ENCODE measurements at places on chromosomes 6 and 20.

DNA sequence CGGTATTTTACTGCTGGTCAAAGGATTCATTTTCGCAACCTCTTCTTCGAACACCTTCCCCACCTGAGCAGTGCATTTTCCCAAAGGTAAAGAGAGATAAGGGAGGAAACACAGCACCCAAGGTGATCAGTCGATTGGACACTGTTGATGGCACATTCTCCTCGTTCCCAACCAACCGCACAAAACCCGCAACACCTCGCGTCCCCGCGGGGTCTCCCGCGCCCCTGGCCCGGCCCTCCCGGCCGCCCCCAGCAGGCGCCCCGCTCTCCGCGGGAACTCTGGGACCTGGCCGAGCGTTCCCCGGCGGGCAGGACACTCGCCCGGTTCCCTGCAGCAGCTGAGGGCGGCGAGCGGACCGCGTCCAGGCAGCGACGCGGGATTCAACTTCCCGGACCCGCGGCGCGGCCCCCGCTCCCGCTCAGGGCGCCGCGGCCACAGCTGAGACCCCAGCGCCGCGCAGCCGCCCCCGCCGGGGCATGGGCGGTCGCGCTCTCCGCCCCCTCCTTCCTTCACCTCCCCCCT lies 506 bp downstream of the RGS17 start:
- no peak for DNase-seq

DNA sequence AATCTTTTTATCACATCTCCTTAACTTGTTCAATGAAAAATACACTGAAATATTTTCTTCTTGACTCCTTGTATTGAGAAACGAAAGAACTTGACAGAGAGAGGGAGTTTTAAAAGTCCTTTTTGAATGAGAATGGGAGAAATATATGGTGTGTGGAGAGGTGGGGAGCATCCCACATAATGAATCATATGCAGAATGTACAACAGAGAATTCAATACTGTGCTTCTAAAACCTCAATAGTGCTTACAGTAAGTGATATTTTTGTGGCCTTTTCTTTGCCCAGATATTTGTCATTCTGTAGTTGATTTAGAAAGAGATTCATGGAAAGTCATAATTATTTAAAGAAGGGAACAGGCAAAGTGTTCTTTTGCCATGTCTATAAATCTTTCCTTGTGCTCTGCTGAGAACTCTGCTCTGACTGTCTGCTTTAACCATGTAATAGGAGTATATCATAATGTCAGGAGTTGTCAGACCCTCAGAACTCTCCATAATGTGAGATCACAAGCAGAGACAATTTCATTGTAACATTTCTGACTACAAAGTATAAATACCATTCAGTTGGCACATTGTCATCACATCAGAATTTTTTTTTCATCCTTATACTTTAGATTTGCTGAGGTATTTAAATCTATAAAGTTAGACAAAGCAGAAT lies 32.8 kb upstream of the HS3ST5 start:
- DNase-seq: no peak

GRCh38 chr20:38726804-38727606 lies 2.7 kb downstream of the SLC32A1 start:
- peak; percentile 97 for DNase-seq

- DNase-seq: no peak
Measured at GRCh38 chr6:145733207-145733606, 2.1 kb downstream of the EPM2A start.

- peak; percentile 79 for DNase-seq
Measured at GRCh38 chr6:37696841-37697662, 631 bp downstream of the MDGA1 start.
